Suprapubic skin (tissue), 4 donors: ENCODE measurements at places on chromosomes 6 and 20. TPM values are rescaled to one million over a fixed set of nuclear protein-coding genes. Genes with fewer than 3 reads are reported as not detected.

GRCh38 chr20:45835825-45836224 is 2.2 kb downstream of the SNX21 start:
- peak overlapping the region; percentile 97 for H3K27ac ChIP-seq
- H3K27me3 ChIP-seq: no peaks in the 10 kb centered on the region
- H3K4me1 ChIP-seq: peaks cover 42% of the 10 kb centered on the region
- peaks cover 18% of the 10 kb centered on the region for H3K36me3 ChIP-seq
- DNase-seq: peak; percentile 90
- H3K4me3 ChIP-seq: peak overlapping the region; percentile 61

DNA sequence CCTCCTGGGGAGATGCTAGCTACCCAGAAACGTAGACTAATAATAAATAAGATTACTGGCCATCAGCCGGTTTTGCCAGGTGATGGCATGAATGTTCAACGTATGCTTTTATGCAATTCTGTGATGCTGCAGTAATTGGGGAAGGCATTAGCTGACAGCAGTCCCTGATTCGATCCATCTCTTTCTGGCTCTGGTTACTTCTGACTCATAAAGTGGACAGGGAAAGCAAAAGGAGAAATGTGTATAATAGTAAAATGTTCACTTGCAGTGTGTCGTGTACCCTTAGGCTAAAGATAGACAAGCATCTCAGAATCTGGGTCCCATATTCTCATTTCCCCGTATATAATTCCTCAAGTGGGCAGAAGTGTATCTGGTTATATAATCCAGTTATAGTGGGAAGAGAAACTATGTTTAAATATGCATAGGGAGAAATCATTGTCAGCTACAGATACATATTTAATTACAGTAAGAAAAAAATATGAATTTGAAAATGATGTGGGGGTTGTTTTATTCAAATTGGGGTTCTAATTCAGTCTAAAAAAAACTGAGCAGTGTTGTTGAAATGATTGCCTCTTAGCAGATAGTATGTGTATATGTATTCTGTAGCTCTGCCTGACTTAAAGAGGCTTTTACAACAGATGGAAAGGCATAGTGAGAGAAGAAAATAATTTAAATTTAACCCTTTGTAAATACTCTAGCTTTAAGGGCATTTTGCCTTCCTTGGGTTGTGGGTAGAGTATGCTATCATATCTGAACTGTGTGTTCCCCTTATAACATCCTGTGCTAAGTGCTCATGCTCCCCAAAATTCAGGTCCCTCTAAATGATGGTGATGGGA is 40.6 kb downstream of the DOK5 start:
- H3K4me1 ChIP-seq: no peaks in the 10 kb centered on the region
- H3K36me3 ChIP-seq: no peaks in the 10 kb centered on the region
- H3K27me3 ChIP-seq: no peaks in the 10 kb centered on the region
- H3K27ac ChIP-seq: no peak overlapping the region
- H3K4me3 ChIP-seq: no peak overlapping the region

GRCh38 chr6:168784426-168784825 is 343.4 kb downstream of the SMOC2 start:
- H3K4me3 ChIP-seq: no peak overlapping the region
- no peaks in the 10 kb centered on the region for H3K36me3 ChIP-seq
- no peaks in the 10 kb centered on the region for H3K4me1 ChIP-seq
- DNase-seq: no peak
- no peak overlapping the region for H3K27ac ChIP-seq
- peaks cover 6% of the 10 kb centered on the region for H3K27me3 ChIP-seq

GRCh38 chr20:21156266-21156665 is 30.4 kb downstream of the KIZ start:
- H3K27ac ChIP-seq: no peak overlapping the region
- H3K4me3 ChIP-seq: no peak overlapping the region
- no peaks in the 10 kb centered on the region for H3K27me3 ChIP-seq
- no peaks in the 10 kb centered on the region for H3K4me1 ChIP-seq
- peaks cover 6% of the 10 kb centered on the region for H3K36me3 ChIP-seq

- H3K4me1 ChIP-seq: no peaks in the 10 kb centered on the region
- no peak overlapping the region for H3K27ac ChIP-seq
- H3K27me3 ChIP-seq: no peaks in the 10 kb centered on the region
- no peak overlapping the region for H3K4me3 ChIP-seq
- no peak for DNase-seq
Measured at GRCh38 chr6:152783217-152783878, 32.8 kb downstream of the VIP start.

DNA sequence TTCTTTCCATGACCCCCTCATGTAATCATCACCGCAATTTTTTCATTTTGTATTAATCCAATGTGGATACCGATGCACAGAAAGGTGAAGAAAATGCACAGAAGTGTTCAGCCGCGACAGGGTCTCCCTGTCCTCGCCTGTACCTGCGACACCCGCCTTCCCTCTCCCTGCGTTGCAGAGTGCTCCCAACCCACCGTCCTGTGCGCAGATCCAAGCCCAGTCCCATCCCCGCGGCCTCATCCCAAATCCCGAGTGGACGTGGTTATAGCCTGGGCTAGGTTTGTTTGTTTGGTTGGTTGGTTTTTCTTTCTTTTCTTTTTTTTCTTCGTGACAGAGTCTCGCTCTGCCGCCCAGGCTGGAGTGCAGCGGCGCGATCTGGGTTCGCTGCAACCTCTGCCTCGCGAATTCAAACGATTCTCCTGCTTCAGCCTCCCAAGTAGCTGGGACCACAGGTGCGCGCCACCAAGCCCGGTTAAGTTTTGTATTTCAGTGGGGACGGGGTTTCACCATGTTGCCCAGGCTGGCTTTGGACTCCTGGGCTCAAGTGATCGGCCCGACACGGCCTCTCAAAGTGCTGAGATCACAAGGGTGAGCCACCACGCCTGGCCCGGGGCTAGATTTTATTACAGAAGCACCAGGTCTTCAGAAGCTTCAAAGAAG is 536 bp upstream of the RAET1G start:
- no peaks in the 10 kb centered on the region for H3K36me3 ChIP-seq
- peak overlapping the region; percentile 55 for H3K4me3 ChIP-seq
- H3K27me3 ChIP-seq: peaks cover 4% of the 10 kb centered on the region
- DNase-seq: no peak
- peaks cover 29% of the 10 kb centered on the region for H3K4me1 ChIP-seq

- no peak overlapping the region for H3K27ac ChIP-seq
- no peaks in the 10 kb centered on the region for H3K4me1 ChIP-seq
- H3K36me3 ChIP-seq: no peaks in the 10 kb centered on the region
- no peak overlapping the region for H3K4me3 ChIP-seq
- no peaks in the 10 kb centered on the region for H3K27me3 ChIP-seq
Measured at GRCh38 chr6:43934803-43935602, 165.0 kb downstream of the VEGFA start.

GRCh38 chr20:848193-848592 is 14.7 kb downstream of the FAM110A start:
- no peaks in the 10 kb centered on the region for H3K27me3 ChIP-seq
- H3K4me1 ChIP-seq: peaks cover 46% of the 10 kb centered on the region
- H3K4me3 ChIP-seq: no peak overlapping the region
- H3K27ac ChIP-seq: no peak overlapping the region
- DNase-seq: no peak

DNA sequence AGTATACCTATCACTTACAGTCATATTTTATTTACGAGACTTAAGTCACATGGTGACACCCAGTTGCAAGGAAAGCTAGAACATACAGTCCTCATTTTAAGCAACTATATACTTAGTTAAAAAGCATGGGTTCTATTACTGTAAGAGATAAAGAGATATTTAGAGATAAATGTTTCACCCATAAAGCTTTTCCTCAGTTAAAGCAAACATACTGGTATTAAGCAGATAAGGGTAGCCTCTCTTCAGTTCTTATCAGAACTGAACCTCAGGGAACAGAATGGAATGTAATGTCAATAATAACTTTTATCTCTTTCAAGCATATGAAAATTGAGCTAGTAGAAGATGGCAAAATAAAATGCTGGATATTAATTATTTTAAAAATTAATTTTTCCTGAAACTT is 9.9 kb upstream of the ASCC3 start:
- no peak overlapping the region for H3K4me3 ChIP-seq
- H3K27me3 ChIP-seq: no peaks in the 10 kb centered on the region
- no peak overlapping the region for H3K27ac ChIP-seq
- no peak for DNase-seq
- no peaks in the 10 kb centered on the region for H3K36me3 ChIP-seq

DNA sequence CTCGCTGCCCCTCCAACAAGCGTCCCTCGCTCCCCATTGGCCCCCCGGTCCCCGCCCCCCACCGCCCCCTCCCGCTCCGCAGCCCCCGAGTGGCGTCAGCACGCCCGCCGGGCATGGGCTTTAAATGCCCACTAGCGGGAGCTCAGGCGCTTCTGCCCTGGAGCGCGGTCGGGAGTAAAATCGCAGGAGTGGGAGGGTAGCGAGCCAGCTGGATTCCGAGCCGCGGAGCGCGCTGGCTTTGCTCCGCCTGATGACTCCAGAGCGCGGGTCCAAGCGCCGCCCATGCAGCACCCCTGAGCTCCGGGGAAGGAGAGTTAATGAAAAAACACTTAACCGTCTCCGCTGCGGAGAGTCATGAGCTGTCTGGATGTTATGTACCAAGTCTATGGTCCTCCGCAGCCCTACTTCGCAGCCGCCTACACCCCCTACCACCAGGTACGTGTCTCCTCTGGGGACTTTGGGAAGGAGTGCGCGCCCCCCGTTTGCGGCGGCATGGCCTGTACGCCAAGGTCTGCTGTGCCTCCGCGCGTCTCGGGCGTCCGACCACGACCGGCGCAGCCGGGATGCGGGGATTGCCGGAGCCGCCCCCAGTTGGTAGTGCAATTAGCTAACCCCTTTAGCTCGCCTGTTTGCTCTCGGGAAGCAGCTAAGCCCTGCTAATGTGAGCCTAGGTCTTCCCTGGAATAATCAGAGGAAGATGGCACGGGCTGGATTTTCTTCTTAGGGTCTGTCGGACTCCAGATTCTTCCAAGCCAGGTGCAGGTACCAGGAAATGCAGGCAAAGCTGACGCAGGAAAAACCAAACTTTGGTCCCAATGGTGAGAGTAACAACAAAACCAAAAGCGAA is at the start of gene VGLL2:
Gene VGLL2, plus strand, starts transcription at position 149 of the 847 bp plus-strand sequence. Its CDS starts 206 bp downstream, at position 355.
- peaks cover 90% of the 10 kb centered on the region for H3K27me3 ChIP-seq
- H3K4me3 ChIP-seq: peak within 1 kb of the TSS; percentile 46
- H3K4me1 ChIP-seq: peaks cover 35% of the 10 kb centered on the region
- H3K27ac ChIP-seq: no peak within 1 kb of the TSS

DNA sequence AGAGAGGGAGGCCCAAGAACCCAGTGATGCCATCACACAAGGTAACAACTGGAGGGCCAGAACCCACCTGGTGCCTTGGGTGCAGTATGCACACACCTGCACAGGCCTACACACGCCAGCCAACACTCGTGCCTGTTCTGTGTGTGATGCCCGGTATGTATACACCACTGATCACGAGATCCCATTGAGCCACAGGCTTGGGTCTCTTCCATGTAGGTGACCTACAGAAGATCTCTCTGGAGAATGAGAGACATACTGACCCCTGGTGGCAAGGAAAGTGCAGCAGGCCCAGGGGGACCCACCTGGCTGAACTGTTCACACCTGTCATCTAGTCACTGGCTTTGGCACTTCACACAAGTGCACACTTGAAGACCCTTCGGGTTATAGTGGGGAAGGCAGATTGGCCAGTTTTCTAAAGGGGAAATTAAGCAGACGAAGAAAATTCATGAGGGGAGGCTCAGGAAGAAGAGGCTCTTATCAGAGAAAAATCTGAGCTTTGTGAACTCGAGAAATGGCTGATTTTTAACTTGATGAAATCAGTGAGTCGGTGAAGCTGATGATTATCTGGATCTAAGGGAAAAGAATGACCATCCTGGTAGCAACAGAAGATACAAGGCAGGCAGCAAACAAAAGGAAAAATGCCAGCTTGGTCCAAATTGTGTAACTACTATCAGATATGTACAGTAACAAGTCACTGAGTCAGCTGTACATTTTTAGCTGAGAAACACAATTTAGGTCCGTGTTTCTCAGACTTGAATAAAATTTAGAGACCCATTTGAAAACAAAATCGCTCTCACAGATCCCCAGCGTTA is 69.1 kb upstream of the PBOV1 start:
- H3K27ac ChIP-seq: no peak overlapping the region

The FAM83C gene
- 64.9 TPM for total RNA-seq

The SLC13A3 gene
- 8.9 TPM for total RNA-seq

The BPIFB6 gene
- total RNA-seq: not detected

The OR2H1 gene
- not detected for total RNA-seq

The MMP24 gene
- not detected for total RNA-seq

The TNXB gene
- total RNA-seq: 51.3 TPM

The LPA gene
- not detected for total RNA-seq

The EMILIN3 gene
- 5.0 TPM for total RNA-seq

The KIF25 gene
- 0.76 TPM for total RNA-seq

The CASS4 gene
- total RNA-seq: 0.42 TPM

The BMP5 gene
- total RNA-seq: not detected
